CD4-positive, CD25-positive, alpha-beta regulatory T cell (primary cell): ENCODE measurements at places on chromosomes 1 and 21. TPM values are rescaled to one million over a fixed set of nuclear protein-coding genes. Genes with fewer than 3 reads are reported as not detected.

The FLVCR1 gene
- 10.9 TPM for total RNA-seq

The JAM2 gene
- total RNA-seq, result not detected

The TMEM269 gene
- total RNA-seq, result 1.1 TPM

The FCRL4 gene
- not detected for total RNA-seq

- no peaks in the 10 kb centered on the region for H3K4me1 ChIP-seq
- no peak for DNase-seq
- no peak overlapping the region for H3K4me3 ChIP-seq
- no peak overlapping the region for H3K27ac ChIP-seq
- H3K27me3 ChIP-seq, result no peaks in the 10 kb centered on the region
Measured at GRCh38 chr1:92748138-92748537, 36.8 kb downstream of the EVI5 start.

DNA sequence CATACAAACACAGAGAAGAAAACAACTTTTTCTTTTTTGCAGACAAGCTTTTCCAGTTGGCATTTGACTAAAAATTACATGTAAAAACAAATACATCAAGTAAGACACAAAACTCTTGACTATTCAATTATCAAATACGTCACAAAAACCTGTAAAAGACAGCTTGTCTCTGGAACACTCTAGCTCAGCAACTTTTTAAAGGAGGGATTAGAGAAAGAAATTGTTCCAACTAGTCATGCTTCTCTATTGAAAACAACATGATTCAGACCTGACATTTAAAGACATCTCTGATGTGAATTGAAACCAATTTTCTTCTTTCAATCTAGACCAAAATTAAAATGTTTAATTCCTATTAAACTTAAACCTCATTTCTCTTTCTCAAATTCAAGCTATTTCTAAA is 30.3 kb downstream of the SMYD3 start:
- H3K27ac ChIP-seq, result no peak overlapping the region
- no peak overlapping the region for H3K4me3 ChIP-seq
- H3K4me1 ChIP-seq, result peaks cover 12% of the 10 kb centered on the region
- no peaks in the 10 kb centered on the region for H3K27me3 ChIP-seq
- no peaks in the 10 kb centered on the region for H3K36me3 ChIP-seq
- peak; percentile 37 for DNase-seq

GRCh38 chr21:37566790-37567615 is 200.4 kb downstream of the DYRK1A start:
- no peak overlapping the region for H3K27ac ChIP-seq
- H3K4me1 ChIP-seq, result peaks cover 14% of the 10 kb centered on the region
- DNase-seq, result no peak

The FCER1G gene
- 2.9 TPM for total RNA-seq

The SLC35F3 gene
- 0.35 TPM for total RNA-seq

DNA sequence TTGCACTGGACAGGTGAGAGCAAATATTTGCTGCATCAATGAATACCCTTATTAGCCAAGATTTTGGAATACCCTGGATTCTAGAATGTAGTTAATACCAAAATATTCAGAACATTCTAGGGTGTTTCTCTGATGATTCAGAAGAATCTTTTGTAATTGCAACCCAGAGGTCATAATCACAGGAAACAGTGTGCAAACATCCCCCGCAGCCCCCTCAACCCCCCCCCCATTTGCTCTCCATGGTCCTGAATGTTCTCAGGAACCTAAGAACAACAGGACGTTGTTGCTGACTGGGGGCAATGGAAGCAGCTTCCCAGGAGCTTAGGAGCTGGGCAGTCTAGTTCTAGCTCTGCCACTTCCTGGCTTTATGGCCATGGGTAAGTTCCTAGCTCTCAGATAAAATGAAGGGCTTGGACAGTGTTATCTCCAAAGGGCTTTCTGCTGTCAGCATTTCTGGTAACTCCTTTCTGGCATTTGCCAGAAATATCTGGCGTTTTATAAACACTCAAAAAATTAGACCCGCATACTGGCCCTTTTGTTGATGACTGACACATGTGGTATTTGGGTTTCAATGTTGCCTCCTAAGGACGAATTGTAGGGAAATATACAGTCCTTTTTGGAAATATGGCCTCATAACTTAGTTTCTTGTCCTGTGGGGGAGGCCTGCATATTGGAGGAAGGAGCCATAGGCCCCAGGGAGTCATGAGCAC is 178.6 kb downstream of the RRAGC start:
- no peaks in the 10 kb centered on the region for H3K4me1 ChIP-seq
- no peak overlapping the region for H3K4me3 ChIP-seq
- peaks cover 3% of the 10 kb centered on the region for H3K27me3 ChIP-seq
- no peak overlapping the region for H3K27ac ChIP-seq
- no peak for DNase-seq

DNA sequence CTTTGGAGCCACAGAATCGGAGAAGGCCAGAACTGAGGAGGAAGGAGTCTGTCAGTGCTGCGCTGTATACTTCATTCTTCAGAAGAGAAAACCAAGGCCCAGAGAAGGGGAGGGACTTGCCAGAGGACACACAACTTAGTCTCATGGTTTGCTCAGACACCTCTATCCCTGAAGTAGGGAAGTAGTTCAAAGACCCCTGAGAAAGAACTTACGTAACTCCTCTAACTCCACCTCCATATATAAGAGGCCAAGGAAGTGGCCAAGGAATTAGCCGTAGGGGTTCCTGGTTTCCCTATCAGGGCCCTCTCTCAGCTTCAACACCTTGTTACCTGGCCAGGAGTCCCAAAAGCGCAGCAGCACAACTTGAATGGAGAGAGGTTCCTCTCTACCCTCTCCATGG is 580 bp upstream of the NECTIN4 start:
- no peaks in the 10 kb centered on the region for H3K27me3 ChIP-seq
- DNase-seq, result no peak
- no peak overlapping the region for H3K4me3 ChIP-seq
- no peak overlapping the region for H3K27ac ChIP-seq
- no peaks in the 10 kb centered on the region for H3K36me3 ChIP-seq

DNA sequence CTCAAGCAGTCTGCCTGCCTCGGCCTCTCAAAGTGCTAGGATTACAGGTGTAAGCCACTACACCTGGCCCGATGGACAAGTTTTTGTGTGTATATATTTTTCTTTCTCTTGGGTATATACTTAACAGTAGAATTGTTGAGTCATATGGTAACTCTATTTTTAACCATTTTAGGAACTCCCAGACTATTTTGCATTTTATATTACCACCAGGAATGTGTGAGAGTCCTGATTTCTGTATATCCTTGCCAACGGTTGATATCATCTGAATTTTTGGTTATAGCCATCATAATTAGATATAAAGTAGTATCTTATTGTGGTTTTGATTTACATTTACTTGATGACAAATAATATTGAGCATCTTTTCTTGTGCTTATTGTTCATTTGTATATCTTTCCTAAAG is 20.7 kb downstream of the FNBP1L start:
- no peaks in the 10 kb centered on the region for H3K4me1 ChIP-seq
- H3K4me3 ChIP-seq, result no peak overlapping the region
- no peaks in the 10 kb centered on the region for H3K27me3 ChIP-seq
- H3K36me3 ChIP-seq, result no peaks in the 10 kb centered on the region
- no peak for DNase-seq

The NEGR1 gene
- total RNA-seq, result not detected

The C1orf226 gene
- total RNA-seq, result 0.10 TPM

The EDN2 gene
- total RNA-seq, result 0.52 TPM

The DMBX1 gene
- total RNA-seq, result not detected

GRCh38 chr1:248627971-248628844 is 6.7 kb downstream of the OR2T11 start:
- no peak for DNase-seq
- no peaks in the 10 kb centered on the region for H3K27me3 ChIP-seq
- H3K36me3 ChIP-seq, result no peaks in the 10 kb centered on the region
- no peak overlapping the region for H3K27ac ChIP-seq

The KCNJ6 gene
- total RNA-seq, result not detected

- H3K27ac ChIP-seq, result no peak overlapping the region
- H3K27me3 ChIP-seq, result no peaks in the 10 kb centered on the region
- H3K4me1 ChIP-seq, result no peaks in the 10 kb centered on the region
- no peak for DNase-seq
Measured at GRCh38 chr1:112761714-112762480, 46.8 kb upstream of the PPM1J start.

- no peak overlapping the region for H3K27ac ChIP-seq
- H3K4me1 ChIP-seq, result no peaks in the 10 kb centered on the region
- H3K36me3 ChIP-seq, result no peaks in the 10 kb centered on the region
- H3K4me3 ChIP-seq, result no peak overlapping the region
- H3K27me3 ChIP-seq, result peaks cover 2% of the 10 kb centered on the region
- DNase-seq, result no peak
Measured at GRCh38 chr21:32101277-32101676, 177.6 kb downstream of the MIS18A start.

DNA sequence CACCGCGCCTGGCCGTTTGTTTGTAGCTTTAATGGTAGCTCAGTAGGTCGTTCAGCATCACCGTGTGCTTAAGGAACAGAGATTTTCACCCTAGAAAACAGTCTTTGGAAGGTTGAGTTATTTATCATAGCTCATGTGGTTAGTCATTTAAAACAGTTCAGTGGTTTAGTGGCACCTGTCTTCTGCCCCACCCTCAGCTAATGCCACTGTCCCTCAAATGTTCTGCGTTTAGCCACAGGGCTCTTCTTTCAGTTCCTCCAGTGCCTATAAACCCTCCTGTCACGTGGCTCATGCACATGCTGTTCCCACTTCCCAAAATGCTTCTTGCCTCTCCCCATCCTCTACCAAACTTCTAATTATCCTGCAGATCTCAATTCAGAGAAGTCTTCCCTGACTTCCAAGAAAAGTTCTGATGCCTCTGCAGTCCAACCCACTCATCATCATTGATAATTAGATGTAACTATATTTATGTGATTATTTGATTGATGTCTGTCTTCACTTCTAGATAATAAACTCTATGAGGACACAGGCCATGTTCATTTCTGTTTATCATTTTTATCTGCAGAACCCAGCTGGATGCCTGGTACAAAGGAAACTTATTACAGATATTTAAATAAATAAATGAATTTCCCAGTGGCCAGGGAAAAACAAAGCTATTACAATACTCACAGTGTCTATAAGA is 14.4 kb upstream of the DIPK1A start:
- H3K27ac ChIP-seq, result peak overlapping the region; percentile 51
- no peak for DNase-seq
- H3K4me1 ChIP-seq, result peaks cover 63% of the 10 kb centered on the region
- no peaks in the 10 kb centered on the region for H3K27me3 ChIP-seq

DNA sequence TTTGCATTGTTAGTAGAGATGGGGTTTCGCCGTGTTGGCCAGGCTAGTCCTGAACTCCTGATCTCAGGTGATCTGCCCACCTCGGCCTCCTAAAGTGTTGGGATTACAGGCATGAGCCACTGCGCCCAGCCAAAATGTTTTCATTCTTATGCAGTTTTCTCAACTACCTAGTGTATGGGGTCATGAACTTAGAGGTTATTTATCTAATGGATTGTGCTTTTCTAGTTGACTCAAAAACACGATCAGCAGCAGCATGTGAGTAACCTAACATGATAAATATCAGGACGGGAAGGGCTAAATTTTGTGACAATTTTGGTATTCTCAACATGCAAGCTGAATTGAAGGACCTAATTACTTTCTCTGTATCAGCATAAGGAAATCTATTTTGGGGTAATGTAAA is 9.2 kb upstream of the CD84 start:
- no peaks in the 10 kb centered on the region for H3K36me3 ChIP-seq
- no peaks in the 10 kb centered on the region for H3K27me3 ChIP-seq
- no peak for DNase-seq
- H3K4me3 ChIP-seq, result no peak overlapping the region
- H3K4me1 ChIP-seq, result no peaks in the 10 kb centered on the region

- no peak for DNase-seq
- H3K27ac ChIP-seq, result no peak overlapping the region
- H3K4me3 ChIP-seq, result no peak overlapping the region
- no peaks in the 10 kb centered on the region for H3K4me1 ChIP-seq
- no peaks in the 10 kb centered on the region for H3K27me3 ChIP-seq
Measured at GRCh38 chr1:114218361-114219171, 64.9 kb upstream of the SYT6 start.

DNA sequence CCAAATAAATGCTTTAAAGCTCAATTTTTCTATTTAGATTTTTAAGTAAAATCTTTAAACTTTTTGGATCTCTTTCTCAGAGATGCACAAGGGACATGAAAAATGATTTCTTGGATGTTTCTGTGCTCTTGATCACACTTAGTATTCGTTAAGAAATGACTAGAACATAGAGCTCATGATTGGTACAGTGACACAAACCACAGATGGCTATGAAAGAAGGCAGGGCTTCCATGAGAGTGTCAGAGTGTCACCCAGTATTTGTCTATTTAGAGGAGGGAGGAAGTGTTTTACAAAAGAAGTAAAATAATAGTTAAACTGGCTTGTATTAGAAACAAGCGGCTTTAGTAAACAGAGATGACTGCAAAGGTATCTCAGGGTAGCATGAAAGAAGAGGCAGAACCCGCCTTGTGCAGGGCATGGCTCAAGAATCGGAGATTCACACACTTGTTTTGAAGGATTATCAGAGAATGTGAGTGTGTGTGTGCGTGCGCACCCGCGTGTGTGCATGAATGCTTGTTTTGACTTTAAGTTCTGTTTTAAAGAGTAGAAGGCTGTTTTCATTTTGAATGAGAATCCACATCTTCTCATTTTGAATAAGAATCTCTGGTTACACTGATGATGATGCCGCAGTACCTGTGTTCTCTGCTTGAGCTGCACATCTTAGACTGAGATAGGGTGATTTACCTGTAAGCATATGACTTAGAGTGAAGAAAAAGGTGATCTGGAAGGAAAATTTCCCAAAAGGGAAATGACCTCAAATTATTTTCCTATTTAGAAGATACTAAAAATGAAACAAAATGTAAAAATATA is 82.1 kb downstream of the VPS26C start:
- H3K4me3 ChIP-seq, result no peak overlapping the region
- DNase-seq, result peak; percentile 40
- no peaks in the 10 kb centered on the region for H3K4me1 ChIP-seq
- no peaks in the 10 kb centered on the region for H3K27me3 ChIP-seq

GRCh38 chr1:195569934-195570333 is 1038.3 kb downstream of the KCNT2 start:
- DNase-seq, result no peak
- H3K4me3 ChIP-seq, result no peak overlapping the region
- no peaks in the 10 kb centered on the region for H3K27me3 ChIP-seq
- no peaks in the 10 kb centered on the region for H3K4me1 ChIP-seq

DNA sequence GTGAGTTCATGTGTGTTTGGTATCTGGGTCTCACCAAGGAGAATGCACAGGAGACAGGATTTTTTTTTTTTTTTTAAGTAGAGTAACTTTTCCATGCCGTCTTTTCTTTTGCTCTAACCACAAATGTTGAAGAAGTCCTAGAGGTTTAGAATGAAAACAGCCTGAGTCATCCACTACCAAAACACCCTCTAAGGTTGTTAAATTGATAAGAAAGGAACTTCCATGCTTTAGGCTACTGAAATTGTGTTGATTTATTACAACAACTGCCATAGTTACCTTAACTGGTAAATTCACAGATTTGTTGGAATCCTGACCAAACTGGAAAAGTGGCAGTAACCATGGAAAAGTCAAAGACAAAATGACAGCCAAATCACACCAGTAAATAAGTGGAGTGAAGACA is 375.6 kb downstream of the AMY1C start:
- no peak for DNase-seq
- H3K36me3 ChIP-seq, result no peaks in the 10 kb centered on the region
- H3K4me1 ChIP-seq, result no peaks in the 10 kb centered on the region
- H3K27ac ChIP-seq, result no peak overlapping the region
